ENCODE measurements at places on chromosomes 16 and 17.
A peak's percentile ranks its signal among the peaks of the same experiment; 100 is the strongest.

- no peak for DNase-seq
Observed at GRCh38 chr17:15441315-15441714, 26.1 kb downstream of the CDRT4 start.

- DNase-seq, result no peak
Observed at GRCh38 chr16:88885693-88886280, 19.3 kb upstream of the PABPN1L start.

DNA sequence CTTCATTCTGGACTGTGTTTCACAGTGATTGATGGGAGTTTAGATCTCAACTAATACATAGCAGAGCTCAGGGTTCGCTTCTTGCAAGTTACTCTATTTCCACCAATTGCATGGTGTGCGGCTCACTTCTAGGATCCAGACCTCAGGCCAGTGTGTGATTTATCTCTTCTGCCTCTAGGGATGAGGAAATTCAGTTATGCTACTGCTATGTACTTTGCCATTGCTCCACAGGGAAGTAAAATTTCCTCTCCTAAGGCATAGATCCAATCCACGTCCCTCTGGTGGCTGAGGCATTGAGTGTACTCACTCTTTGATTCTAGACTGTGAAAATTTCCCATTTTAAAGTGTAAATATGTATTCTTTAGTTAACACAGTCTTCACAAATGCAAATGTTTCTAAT, 214.1 kb downstream of the HS3ST3B1 start:
- no peak for DNase-seq

DNA sequence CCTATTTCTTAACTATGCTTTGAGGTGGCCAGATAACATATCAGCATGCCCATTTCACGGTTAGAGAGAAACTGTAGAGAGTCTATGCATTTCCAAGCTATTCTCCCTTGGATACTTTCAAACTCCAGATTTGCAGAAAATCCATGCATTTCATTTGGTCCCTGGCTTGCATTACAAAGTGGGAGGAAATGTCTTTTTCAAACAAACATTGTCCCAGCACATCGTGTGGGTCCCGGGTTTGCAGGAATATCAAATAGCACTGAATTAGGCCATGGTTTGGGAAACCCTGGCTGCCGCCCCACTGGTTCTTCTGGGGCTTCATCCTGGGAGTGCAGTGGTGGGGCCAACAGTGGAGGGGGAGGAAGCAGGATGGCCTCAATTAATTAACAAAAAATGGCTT, 171.9 kb downstream of the IRX5 start:
- DNase-seq, result no peak

- peak; percentile 24 for DNase-seq
Observed at GRCh38 chr17:76547183-76547641, 7.4 kb downstream of the PRCD start.

DNA sequence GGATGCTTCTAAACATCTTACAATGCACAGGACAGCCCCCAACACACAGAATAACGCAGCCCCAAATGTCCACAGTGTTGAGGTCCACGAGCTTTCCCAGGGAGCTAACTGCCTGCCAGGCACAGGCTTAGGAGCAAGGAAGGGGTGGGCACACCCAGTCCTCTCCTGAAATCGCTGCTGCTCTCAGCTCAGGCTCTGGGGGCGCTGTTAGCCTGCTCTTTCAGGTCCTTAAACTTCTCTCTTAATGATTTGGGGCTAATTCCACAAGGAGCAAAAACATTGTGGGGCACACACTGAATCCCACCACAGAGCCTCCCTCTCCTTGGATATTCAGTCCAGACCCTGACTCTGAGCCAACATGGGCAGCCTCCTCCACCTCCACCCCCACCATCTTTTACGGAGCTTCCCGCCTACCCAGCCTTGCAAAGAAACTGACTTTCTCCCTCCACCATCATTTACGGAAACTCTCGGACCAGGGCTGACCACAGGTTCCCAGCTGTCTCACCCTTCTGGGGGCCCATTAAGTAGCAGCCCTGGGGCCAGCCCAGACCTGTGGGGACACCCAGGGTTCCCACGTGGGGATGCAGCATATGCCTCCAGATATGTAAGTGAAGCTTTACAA, 1.1 kb downstream of the CD300H start:
- DNase-seq, result no peak

GRCh38 chr17:81553616-81554181, 1.5 kb upstream of the FAAP100 start:
- DNase-seq, result no peak

- no peak for DNase-seq
Observed at GRCh38 chr17:81249223-81250040, 10.3 kb downstream of the NDUFAF8 start.

DNA sequence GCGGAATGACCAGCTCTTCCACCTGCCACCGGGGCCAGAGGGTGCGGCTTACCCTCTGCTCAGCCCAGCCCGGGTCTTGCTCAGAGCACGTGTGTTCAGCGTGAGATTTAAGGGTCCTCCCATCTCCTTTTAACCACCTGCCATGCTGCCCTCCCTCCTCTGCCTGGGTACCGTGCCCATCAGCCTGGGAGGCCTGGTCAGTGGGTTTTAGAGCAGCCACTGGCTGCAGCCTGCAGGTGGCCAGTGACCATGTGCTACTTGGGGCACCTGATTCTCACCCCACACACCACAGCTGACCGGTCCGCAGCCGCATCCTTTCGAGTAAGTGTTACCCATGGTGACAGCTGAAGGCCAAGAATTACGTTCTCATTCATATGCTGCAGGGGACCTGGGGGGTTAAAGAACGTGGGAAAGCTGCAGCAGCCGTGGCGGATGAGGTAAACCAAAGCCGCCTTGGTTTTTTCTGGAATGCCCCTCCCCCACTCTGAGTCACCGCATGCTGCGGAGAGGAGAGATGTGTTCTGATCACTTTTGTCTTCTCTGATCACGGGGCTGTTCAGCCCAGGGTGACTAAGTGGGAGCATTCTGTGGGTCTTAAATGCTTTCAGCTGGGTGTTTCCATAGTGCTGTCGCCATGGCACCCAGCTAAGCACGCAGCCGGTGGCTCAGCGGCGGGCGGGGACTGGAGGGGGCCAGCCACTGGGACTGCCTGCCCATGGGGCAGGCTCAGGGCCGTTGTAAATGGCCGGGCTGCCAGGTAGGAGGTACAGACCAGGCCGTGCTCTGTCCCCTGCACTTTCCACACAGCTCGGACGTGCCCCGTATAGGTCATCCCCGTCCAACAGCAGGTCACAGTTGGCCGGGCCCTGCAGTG, 59.8 kb downstream of the BAIAP2 start:
- DNase-seq, result peak; percentile 80

DNA sequence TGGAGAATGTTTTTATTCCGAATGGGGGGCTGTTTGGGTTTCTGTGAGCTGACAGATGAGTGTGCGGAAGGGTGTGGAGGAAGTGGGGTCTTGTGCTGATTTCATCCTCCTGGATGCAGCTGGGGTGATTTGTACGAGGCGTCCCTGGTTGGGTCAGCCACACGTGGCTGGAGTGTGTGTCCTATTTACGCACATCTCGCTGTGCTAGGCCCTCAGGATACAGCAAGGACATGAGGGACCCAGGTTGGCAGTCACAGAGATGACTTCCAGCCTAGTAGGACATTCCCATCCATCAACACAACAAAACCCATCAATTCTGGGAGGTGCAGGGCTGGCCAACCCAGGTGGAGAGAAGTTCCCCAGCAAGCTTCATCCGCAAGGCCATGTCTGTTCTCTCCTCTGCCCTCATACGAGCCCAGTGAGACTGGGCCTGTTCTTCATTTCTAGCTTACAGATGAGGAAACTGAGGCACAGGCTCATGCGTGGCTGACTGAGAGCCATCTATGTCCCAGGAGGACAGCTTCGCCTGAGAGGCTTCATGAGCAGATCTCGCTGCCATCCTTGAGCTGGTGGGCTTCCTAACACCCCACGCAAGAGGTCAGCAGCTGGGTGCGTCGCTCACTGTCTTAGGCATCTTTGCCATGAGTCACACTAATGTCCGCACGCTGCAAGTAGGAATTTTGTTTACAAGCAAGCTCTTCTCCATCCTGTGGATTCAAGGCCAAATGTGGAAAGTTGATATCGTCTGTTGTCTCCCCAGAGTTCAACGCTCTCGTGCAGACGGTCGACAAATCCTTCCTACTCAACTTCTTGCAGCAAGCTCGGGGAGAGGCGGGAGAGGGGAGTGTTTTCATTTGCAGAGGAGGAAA, 24.4 kb downstream of the IRF8 start:
- no peak for DNase-seq
